ENCODE measurements at places on chromosomes 4 and X. TPM values are rescaled to one million over a fixed set of nuclear protein-coding genes. Genes with fewer than 3 reads are reported as not detected.

FAM236A gene
- not detected for total RNA-seq

DDX60 gene
- 11.1 TPM for total RNA-seq

OPN1MW2 gene
- not detected for total RNA-seq

FSTL5 gene
- total RNA-seq = not detected

NEUROG2 gene
- total RNA-seq = not detected

ARMCX4 gene
- not detected for total RNA-seq

PHKA1 gene
- total RNA-seq = 1.6 TPM

SPANXN4 gene
- total RNA-seq = not detected

ENPP6 gene
- 0.27 TPM for total RNA-seq

GRCh38 chr4:139011225-139011950 lies 4.2 kb upstream of the NOCT start:
- no peak for DNase-seq

- no peak for DNase-seq
These were observed 46.0 kb upstream of the NFKB1 start for GRCh38 chr4:102454981-102455685.

- no peak for DNase-seq
These were observed 53.5 kb downstream of the TMEM131L start for GRCh38 chr4:153519687-153520086.

- no peak for DNase-seq
These were observed 86.3 kb upstream of the RAPGEF2 start for GRCh38 chr4:159016593-159017024.

GRCh38 chr4:3071811-3072210 lies 2.5 kb downstream of the HTT-AS start:
- peak; percentile 54 for DNase-seq

DNA sequence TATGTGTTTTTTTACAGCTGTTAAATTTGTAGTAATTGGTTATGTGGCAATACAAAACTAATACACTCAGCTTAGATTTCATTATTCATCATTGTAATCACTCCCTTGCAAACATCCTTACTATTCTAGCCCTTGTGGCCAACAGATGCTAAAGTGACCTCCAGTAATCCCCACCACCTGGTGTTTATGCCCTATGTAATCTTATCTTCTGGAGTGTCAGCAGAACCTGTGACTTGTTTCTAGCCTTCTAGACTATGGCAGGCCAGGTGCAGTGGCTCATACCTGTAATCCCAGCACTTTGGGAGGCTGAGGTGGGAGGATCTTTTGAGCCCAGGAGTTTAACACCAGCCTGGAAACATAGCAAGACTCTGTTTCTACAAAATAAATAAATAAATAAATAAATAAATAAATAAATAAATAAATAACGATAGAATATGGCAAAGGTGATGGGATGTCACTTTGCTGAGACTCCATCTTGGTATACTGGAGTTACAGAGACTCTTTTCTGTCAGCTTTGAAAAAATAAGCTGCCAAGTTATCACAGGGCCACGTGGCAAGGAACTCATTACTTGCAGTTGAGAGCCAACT lies 12.3 kb upstream of the TSR2 start:
- no peak for DNase-seq

GRCh38 chrX:108270739-108271396 lies 167.4 kb downstream of the COL4A6 start:
- DNase-seq = peak; percentile 53

DNA sequence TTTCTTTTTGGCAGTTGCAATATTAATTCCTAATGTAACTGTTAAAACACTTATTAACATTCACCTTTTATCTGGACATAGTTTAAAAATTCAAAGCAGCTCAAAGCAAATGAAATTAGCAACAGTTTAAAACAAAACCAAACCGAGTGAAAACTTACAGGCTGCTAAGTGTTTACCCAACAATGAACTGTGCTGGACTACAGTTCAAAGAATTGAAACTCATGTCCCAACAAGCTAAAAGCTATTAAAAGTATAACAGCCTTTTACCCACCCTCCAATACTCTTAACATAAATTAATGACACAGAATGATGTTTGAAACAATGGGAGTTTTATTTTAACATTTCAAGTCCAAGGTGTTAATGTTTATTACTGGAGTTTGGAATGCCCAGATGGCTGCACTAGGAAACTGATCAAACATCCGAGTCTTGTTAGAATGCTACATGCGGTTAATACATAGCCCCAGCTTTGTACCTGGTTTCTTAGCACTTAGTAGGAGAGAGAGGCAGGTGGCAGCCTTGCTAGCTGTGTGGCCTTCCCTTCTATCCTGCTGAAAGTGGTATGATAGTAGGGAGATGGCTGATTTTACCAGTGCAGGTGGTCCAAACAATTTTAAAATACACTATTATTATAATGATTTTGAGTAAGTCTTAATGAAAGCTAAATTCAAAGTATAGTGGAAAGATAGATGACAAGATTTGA lies 21.1 kb upstream of the FRYL start:
- no peak for DNase-seq

GRCh38 chrX:136163689-136164088 lies 16.4 kb downstream of the FHL1 start:
- DNase-seq = no peak

DNA sequence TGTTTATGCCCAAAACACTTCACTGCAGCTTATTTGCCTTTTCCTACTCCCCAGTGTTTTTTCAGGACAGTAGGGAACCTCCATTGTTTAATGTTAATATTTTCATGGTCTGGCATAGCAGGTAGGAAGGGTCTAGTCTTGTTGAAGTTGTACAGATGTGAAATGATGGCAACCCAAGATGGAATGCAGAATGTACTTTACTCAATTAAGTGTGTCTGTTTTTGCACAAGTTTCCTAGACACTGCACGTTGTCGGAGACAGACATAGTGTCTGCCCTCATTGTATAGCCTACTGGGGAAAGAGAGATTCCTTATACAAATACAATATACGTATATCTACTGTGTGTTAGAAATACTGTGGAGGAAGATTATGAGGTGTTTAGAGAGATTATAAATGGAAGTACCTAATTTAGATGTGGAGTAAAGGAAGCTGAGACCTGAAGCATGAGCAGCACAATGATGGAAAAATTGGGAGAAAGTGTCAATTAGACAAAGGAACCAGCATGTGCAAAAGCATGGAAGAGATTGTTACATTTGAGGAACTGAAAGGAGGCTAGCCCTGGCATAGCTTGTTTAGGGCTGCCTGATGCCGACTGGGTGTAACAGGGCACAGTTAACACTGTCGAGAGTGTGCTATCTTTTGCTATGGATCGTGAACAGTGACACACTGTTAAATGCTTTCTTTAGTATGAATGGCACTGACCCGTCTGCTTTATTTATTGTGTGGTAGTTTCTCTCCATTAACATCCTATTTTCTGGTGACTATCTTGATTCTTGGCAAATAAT lies 18.4 kb downstream of the CPEB2 start:
- no peak for DNase-seq

DNA sequence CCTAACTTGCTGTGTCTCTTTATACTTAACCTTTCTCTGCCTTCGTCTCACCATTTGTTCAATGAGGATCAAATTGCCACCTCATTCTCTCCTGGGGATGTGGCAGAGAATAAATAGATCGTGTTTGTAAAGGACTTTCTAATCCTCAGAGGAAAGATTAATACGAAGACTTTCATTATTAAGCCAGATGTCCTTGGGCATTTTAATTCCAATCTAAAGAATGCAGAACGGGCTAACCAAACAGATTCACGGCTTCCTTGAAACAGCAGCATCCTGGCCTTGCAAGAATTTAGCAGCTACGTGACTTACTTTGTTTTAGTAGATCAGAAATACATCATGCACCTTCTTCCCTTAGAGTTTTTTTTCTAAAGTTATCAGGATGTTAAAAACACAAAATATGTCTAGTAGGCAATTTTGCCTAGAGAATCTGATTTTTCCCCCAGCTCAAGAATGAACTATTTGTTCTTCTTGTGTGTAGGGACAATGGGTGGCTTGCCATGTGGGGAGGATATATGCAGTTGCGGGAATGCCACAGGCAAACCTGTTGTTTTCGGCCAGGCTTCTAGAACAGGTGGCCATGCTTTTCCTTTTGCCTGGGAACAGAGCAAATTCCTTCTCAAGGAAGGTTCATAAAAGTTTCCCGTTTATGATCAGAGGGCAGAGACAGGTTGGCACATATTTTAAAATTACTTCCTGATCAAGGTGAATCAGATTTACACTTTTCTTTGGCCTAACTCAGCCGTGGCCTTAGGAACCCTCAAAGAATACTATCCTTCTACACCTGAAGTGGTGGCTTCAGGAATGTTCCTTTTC lies 3.0 kb downstream of the MID1 start:
- DNase-seq = no peak

- DNase-seq = no peak
These were observed 326.2 kb upstream of the SLIT2 start for GRCh38 chr4:19925516-19925915.

DNA sequence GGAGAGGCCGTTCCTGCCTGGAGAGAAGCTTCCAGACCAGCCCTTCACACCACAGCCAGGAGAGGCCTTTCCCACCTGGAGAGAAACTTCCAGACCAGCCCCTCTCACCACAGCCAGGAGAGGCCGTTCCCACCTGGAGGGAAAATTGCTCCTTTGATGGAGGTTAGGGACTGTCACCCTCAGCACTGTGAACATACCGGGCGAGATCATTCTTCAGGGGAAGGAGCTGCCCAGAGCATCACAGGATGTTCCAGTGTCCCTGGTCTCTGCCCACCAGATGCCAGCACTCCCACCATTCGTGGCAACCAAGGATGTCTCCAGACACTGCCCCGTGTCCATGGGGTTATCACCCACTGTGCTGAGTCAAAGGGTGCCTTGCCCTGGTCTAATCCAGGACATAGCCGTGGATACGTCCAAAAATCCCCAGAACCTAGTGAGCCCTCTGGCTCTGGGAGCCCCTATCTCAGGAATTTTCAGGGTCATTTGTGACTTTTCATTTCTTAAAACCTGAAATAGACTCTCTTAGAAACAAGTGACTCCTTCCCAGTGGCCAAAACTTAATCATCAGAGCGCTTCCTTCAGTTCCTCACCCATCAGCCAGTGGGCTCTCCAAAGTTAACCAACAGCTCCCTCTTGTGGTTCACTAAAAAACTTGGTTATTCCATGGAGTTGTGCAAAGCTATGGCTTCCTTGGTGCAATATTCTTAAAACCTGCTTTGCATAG lies 80.2 kb downstream of the CRMP1 start:
- DNase-seq = no peak

DNA sequence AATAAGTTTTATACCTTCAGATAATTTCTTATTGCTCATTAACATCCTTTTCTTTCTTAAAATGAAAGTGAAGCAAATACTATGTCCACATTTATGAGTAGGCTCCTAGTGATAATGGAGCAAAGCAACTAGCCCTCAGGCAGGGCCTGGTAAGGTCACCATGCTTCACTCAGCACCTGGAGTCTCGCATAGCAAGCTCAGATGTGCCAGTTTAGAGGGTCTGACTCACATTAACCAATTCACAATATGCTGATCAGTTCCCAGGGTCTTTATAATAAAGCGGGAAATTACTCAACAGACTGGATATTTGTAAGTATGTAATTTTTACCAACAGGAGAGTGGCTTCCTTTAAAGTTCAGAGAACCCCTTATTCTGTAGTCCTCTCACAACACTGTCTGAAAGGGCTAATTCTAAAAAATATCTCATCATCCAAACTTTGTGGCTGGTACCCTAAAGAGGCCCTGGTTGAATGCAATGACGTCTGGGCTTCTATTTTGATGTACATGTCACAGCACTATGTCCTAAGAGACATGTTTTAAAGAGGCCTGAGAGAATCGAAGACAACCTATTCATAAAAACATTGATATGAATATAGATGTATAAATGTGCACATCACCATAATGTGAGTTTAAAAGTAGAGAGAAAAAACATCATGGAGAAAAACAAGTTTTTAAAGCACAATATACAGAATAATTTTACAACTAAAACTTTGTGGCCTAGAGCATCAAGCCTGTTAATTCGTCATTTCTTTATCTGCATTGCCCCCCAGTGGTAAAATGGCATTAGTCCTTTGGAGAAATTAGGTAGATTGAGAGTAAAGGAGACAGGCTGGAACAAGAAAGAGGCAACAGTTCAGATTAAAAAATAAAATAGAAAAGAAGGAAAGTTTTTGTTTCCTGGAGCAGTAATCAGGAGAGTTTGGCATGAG lies 44.3 kb downstream of the IL21 start:
- no peak for DNase-seq

- peak; percentile 85 for DNase-seq
These were observed 12.1 kb upstream of the PLAC1 start for GRCh38 chrX:134670134-134670924.

DNA sequence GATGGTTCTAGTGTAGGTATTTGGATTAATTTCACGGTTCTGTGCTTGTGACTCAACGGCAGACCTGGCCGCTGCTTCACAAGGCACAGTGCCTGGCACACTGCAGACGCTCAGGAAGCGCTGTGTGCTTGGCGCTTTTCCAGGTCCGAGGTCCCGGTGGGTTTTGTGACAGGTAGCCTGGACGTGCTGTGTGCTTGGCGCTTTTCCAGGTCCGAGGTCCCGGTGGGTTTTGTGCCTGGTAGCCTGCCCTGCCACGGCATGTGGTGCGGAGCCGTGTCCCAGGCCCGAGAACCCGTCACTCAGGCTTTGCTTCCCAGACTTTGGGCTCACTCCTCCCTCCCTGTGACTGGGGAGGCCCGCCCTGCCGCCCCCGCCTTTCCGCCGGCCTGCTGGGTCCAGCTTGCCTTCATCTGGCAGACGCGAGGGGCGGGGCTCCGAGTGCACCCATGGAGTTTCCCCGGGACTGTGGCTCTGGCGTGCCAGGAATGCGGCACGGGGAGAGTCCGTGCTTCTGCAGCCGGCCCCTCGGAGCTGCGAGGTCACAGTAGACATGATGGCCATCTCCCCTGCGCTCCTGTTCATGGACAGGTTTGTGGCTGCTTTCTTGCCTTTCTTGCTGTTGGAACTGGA lies 44.2 kb downstream of the TBC1D14 start:
- DNase-seq = no peak

- no peak for DNase-seq
These were observed 13.6 kb upstream of the AMTN start for GRCh38 chr4:70504733-70505132.

DNA sequence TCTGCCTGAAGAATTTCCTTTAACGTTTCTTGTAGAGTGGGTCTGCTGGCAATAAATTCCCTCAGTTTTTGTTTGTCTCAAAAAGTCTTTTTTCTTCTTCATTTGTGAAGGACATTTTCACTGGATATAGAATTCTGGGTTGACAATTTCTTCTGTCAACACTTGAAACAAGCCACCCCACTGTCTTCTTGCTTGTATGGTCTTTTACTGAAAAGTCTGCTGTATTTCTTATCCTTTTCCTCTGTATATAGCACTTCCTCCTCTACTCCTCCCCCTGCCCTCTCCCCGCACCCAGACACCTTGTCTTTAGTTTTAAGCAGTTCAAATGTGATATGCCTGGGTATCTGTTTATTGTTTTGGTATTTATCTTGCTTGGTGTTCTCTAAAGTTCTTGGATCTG lies 23.3 kb downstream of the SLC9A7 start:
- DNase-seq = no peak

DNA sequence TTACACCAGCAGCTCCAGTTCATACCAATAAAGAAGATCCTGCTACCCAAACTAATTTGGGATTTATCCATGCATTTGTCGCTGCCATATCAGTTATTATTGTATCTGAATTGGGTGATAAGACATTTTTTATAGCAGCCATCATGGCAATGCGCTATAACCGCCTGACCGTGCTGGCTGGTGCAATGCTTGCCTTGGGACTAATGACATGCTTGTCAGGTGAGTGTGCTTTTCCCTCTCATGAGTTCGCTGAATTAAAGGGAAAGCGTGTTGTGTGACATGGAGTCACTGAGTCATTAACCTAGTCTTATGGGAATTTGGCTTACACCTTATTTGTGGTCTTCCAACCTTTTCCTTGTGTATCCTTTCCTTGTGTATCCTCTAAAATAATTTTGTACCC lies 15.9 kb downstream of the TMEM165 start:
- DNase-seq = no peak

- no peak for DNase-seq
These were observed 1.1 kb upstream of the RPS6KA6 start for GRCh38 chrX:84189125-84189524.

All from MG63 (cell line).